Anterior cingulate cortex (tissue), 58 donors: ENCODE measurements at places on chromosomes 5 and 9.

- no peak for DNase-seq
Observed at GRCh38 chr9:5698810-5699556, 70.1 kb downstream of the RIC1 start.

GRCh38 chr5:131575660-131576227 is 59.3 kb downstream of the RAPGEF6 start:
- DNase-seq = no peak

DNA sequence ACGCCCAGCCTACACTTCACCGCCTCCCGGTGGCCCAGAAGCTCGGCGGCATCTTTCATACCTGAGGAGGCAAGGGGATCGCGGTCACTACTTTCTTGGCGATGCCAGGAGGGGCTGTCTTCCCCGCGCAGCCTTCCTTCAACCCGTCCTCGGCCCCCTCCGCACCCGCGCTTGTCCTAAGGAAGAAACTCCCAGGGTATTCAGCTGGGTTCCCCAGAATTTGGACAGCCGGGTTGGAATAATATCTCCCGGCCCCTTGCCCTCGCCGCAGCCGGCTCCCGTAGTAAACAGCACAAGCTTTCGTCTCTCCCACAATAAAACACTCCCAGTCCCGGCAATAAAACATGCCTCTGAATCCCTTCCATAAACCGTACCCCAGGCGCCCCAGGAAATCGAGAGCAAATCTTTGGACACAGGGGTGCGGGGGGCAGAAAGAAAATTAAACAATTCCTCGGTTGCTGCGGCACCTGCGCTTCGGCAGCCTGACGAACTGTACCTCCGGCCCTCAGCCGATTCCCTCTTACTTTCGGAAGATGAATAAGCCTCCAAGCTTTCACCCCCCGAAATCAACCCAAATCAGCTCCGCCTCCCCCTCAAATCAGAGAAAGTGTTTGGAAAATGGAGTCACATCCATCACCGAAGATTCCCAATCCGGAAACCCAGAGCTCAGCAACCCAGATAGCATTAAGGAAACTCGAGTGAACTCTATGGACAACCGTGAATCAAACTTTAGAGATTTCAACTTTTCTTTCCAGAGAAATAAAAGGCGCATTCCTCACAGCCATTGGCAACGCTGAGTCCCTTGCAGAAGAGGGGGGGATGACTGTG is 1.1 kb downstream of the OTP start:
- no peak for DNase-seq

DNA sequence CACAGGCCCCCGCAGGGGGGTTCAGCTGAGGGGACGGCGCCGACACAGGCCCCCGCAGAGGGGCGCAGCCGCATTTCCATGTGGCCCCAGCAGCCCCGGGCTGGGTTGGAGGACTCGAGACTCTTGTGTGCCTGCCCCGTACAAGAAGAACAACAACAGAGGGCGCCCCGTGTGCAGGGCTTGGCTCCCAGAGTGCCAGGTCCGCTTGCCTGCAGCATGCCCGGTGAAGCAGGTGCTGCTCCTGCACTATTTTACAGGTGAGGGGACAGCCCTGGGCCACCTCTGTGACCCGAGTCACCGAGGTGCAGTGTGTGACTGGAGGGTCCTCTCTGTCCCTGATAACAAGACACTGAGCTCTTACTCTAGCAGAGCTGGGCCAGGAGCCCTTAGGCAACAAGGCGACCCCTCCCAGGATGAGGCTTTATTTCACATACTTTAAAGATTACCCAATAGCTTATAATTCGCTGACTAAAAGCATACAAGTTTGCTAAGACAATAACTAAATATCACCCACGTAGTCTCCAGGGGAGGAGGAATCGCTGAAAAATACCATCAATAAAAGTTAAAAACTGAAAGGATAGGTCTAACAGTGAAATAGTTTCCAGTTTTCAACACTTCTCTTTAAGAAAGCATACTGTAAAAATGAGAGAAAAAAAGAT is 41.7 kb upstream of the SLC9A3 start:
- no peak for DNase-seq

- DNase-seq = no peak
Observed at GRCh38 chr5:76787237-76787636, 31.6 kb upstream of the F2RL1 start.

DNA sequence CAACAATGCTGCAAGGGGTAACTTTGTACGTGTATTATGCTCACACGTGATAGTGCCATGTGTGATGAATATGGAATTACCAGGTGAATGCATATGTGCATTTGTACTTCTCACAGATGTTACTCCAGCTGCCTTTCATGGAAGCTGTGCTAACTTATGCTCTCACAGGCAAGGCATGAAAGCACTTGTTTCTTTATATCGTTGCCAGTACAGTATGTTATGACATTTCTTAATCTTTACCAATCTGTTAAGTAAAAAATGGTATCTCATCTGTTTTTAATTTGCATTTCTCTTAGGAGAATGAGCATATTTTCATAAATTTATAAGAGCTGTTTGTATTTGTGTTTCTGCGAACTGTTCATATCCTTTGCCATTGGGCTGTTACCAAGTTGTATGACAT is 311.8 kb upstream of the DMRT1 start:
- DNase-seq = no peak

GRCh38 chr5:157388111-157388710 is 71.8 kb upstream of the NIPAL4 start:
- DNase-seq = no peak

DNA sequence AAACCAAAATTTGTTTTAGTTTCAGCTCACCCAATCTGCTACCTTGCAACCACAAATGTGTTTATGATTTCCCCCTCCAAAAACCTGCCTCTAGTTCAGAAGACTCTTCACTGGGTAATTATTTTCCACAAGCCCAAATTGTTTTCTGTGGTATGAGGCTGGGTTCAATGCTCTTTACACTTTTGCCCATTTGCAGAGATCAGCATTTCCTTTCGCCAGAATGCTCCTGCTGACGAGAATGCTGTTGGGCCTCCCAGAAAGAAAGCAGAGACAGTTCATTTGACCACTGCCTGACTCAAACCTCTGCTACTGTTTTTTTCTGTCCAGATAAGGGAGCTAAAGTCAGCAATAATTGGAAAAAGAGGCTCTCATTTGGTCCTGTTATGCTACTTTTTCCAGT is 427.3 kb downstream of the PDE4D start:
- DNase-seq = no peak

GRCh38 chr9:135762921-135763320 is 60.9 kb downstream of the KCNT1 start:
- DNase-seq = no peak

- DNase-seq = no peak
Observed at GRCh38 chr9:28502189-28502588, 928.9 kb upstream of the C9orf72 start.

DNA sequence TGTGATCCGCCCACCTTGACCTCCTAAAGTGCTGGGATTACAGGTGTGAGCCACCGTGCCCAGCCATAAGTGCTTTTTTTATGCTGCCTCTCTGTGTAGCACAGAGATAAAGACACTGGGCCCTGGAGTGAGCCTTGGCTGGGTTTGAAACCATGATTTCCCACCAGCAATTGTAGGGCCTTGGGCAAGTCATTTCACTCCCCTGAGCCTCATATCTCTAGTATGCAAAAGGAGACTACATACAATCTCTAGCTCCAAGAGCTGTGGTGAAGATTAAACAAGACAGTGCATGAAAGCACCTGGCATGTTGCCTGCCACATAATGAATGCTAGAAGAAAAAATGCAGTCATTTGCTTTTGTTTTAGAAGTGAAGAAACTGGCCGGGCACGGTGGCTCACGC is 3.9 kb downstream of the FABP6 start:
- DNase-seq = no peak

DNA sequence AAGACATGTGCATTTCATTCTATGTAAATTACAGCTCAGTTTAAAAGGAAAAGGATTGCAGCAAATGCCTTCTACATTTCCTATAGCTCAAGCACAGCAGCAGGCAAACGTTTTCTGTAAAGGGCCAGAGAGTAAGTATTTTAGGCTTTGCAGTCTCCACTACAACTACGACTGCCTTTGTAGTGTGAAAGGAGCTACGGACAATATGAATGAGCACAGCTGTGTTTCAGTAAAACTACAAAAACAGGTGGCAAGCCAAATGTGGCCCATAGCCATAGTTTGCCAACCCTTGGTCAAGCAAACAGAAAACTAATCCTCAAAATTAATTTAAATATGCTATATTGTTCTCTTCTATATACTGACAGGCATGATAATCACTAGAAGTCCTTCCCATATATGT is 7.2 kb downstream of the PTBP3 start:
- no peak for DNase-seq

GRCh38 chr9:92709954-92710353 is 40.0 kb upstream of the IPPK start:
- no peak for DNase-seq

DNA sequence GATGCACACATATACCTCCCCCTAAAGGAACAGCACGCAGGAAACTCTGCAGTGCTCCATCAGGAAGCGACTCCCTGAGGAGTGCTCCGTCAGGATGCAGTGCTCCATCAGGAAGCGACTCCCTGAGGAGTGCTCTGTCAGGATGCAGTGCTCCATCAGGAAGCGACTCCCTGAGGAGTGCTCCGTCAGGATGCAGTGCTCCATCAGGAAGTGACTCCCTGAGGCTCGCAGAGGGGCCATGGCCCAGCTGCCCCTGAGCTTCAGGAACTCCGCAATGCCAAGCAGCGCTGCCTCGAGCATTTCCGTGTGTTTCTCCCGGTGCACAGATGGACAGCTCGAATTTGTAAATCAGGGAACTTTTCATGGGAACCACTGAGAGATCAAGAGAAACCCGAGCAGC is 88.1 kb downstream of the PAX5 start:
- no peak for DNase-seq

- no peak for DNase-seq
Observed at GRCh38 chr9:122546196-122546595, 6.7 kb upstream of the OR1N2 start.

DNA sequence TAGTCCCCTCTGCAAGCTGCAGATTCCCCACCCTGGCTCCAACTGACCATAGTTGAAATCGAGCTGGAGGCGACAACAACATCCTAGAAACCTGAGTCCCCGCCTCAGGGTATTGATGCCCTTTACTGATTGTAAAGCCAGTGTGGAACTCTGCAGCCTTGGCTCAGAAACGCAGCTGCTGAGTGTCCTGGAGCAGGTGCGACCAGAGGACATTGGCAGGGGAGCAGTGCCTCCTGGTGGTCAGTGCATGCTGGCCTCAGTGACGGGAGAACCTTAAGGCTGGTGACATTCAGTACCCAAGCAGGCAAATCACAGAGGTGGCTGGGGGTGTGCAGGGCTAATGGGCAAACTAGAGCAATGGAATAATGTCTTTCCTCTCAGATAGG is 20.4 kb upstream of the ZNF354B start:
- DNase-seq = peak; percentile 28

- no peak for DNase-seq
Observed at GRCh38 chr9:37769995-37770394, 14.9 kb downstream of the EXOSC3 start.

- DNase-seq = no peak
Observed at GRCh38 chr5:116944183-116944582, 369.6 kb upstream of the SEMA6A start.

- DNase-seq = no peak
Observed at GRCh38 chr9:77561331-77562018, 86.6 kb downstream of the GNA14 start.

- DNase-seq = no peak
Observed at GRCh38 chr9:35060548-35061207, 11.7 kb downstream of the VCP start.
